ENCODE measurements at places on chromosomes 2 and 18. TPM values are rescaled to one million over a fixed set of nuclear protein-coding genes. Genes with fewer than 3 reads are reported as not detected.

GRCh38 chr2:121919803-121920202 lies 164.4 kb downstream of the TSN start:
- DNase-seq: no peak

DNA sequence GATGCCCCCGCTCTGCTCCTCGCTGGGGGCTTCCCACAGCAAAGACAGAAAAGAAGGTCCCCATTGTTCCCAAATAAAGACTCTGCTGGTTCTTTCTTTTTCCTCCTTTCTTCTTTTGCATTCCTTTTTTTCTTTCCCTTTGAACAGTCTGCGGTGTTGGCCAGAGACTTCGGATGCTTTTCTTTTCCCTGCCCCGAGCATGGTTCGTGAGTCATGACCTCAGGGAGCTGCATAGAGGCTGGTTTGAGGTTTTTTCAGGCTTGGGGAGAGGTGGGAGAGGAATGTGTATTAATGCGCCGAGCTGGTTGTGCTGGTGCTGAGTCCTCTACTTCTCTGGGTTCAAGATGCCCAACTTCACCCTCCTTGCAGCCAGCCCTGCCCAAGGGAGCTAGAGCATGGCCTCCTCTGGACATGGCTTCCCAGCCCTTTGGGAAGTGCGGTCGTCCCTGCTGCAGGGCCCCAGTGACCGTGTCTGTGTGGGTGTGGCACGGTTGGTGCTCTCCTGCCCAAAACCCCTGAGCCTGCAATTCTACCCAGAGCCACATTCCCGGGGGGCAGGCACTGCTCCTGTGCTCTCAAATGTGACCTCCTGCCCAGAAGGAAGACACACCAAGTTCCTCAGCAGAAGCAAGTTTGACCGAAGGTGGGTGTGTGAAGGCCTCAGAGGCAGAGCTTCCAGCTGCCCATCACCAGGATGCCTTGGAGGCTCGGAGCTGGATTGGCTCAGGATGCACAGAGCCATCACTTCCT lies 9.0 kb upstream of the ARHGEF4 start:
- no peak for DNase-seq

GRCh38 chr2:213834746-213835145 lies 550.5 kb downstream of the SPAG16 start:
- DNase-seq: no peak

- no peak for DNase-seq
Observed at GRCh38 chr2:224711859-224712665, 4.1 kb downstream of the CCDC195 start.

- no peak for DNase-seq
Observed at GRCh38 chr18:39772155-39772919, 2182.7 kb upstream of the PIK3C3 start.

DNA sequence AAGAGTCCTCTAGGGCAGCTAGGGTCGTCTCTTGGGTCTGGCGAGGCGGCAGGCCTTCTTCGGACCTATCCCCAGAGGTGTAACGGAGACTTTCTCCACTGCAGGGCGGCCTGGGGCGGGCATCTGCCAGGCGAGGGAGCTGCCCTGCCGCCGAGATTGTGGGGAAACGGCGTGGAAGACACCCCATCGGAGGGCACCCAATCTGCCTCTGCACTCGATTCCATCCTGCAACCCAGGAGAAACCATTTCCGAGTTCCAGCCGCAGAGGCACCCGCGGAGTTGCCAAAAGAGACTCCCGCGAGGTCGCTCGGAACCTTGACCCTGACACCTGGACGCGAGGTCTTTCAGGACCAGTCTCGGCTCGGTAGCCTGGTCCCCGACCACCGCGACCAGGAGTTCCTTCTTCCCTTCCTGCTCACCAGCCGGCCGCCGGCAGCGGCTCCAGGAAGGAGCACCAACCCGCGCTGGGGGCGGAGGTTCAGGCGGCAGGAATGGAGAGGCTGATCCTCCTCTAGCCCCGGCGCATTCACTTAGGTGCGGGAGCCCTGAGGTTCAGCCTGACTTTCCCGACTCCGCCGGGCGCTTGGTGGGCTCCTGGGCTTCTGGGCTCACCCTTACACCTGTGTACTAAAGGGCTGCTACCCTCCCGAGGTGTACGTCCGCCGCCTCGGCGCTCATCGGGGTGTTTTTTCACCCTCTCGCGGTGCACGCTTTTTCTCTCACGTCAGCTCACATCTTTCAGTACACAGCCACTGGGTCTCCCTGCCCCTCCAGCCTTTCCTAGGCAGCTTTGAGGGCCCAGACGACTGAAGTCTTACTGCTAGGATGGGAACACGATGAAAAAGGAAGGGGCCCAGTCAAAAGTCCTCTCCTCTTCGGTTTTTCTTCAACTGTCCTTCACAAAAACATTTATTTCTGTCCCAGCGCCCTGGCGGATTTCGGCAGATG lies 8.1 kb downstream of the SIX2 start:
- DNase-seq: no peak

DNA sequence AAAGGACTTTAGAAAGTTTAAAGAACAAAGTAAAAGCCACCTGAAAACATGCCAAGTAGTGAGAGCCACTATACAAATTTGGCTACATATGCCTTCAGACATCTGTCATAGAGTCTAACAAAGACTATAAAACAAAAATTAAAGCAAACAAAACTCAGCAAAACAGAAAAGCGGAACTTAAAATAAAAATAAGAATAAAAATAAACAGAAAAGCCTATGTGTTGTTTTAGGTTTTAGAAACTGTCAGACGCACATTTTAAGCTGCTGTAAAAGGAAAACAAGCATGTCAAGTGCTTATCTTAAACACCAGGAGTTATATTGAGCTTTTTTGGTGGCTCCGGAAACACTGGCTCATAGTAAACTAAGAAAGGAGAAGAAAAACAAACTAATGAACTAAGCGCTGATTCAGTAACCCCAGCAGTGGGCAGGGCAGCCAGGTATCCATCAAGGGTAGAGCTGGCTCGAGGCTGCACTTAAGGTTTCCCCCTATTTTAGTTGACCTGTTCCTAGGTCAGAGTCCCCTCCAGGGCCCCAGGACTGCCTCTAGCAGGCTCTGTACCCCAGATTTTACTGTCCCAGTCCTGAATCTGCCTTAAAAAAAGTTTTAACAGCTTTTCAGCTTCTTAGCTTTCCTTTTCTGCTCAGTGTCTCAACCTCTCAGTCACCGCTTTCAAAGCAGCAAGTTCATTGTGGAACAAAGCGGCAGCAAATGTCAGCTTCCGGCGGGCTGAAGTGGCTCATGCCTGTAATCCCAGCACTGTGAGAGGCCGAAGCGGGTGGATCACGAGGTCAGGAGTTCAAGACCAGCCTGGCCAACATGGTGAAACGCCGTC lies 15.4 kb upstream of the RMC1 start:
- DNase-seq: no peak

DNA sequence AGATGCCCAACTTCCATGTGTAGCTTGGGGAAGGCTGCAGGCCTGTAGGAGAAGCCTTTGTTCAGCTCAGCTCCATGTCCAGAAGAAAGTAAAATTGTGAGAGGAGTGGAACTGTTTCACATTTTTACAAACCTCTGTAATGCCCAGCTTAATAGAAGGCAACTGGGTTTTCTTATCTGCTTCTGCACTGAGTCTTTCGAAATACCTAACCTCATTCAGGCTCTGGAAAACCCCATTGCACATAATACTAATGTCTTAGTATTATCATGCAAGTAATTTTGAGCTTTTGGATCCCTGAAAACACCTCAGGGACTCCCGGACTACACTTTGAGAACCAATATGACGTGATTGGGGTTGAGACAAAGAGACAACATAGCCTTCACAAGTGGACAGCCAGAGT lies 5.8 kb downstream of the SMIM21 start:
- no peak for DNase-seq

GRCh38 chr2:238305092-238305862 lies 15.0 kb upstream of the TRAF3IP1 start:
- DNase-seq: no peak

- DNase-seq: no peak
Observed at GRCh38 chr2:172704072-172704936, 31.3 kb upstream of the RAPGEF4 start.

DNA sequence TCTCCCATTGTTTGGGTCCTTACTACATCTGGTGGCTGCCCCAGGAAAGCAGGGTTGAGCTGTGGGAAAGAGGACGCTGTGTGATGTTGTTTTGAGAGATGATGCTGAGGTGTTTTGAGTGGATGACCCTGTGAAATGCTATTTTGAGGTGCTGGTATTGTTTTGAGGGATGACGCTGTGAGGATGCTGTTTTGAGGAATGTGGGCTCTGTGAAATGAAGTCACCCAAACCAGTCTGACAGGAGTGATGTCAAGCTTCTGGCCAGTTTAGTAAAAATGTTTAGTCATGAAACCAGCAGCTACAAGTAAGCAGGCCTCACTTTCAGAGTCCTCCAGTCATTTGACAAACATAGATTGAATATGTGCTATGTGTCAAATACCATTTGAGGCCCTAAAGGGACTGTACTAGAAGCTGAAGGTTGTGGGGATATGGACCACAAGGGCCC lies 16.1 kb upstream of the PUM2 start:
- no peak for DNase-seq

- DNase-seq: no peak
Observed at GRCh38 chr2:217660423-217660822, 342.4 kb downstream of the TNS1 start.

DNA sequence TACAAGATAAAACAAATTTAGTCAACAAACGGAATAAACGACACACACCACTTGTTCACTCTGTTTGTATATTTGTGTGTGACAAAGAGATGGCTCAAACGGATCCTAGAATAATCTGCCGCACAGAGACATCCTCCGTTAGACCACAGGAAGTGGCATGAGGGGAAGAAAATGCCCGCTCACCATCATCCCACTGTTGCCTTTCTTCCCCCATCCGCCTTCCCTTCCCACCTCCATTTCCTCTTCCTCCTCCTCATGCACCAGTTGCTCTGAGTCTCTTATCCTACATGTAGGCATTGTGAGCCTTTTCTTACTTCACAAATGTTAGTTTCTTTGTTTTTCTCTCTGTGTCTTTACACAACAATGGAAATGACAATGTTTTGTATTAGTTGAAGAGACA lies 228.5 kb upstream of the SMIM21 start:
- no peak for DNase-seq

DNA sequence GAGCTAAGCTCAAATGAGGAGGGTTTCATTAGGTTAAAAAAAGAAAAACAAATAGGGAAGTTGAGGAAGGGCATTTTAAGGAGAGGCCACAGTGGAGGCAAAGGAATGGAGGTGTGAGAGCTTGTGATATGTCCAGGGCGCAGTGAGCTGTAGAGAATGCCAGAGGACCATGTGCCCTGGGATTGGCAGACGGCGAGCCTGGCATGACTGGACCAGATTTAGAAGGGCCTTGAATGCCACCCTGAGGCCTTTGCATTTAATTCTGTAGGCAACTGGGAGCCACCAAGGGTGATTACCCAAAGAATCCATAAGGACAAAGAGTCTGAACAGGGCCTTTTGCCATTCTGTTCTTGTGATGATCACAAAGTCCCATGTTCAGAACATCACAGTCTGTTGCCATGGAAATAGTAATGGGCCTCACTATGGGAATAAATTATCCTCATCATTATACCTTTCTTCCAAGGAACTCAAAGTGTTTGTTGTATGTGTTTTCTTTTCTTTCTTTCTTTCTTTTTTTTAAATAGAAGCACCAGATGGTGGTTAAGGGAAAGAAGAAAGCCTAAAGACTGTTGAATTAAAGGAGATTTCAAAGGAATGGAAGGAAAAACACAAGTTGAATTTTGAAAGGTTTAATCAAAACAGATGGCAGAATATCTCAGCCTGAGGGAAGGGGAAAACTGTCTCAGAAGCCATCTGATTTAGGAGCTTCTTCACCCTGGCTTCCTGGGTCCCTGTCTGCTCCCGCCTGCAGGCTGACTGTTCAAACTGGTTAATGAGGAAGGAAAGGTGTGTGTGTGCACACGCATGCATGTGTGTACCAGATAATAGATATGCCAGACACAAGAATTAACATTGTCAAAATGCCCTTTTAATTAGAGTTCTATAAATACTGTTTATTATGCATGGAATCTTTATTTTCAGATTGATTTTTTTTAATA lies 31.6 kb upstream of the NCOA1 start:
- DNase-seq: peak; percentile 40

DNA sequence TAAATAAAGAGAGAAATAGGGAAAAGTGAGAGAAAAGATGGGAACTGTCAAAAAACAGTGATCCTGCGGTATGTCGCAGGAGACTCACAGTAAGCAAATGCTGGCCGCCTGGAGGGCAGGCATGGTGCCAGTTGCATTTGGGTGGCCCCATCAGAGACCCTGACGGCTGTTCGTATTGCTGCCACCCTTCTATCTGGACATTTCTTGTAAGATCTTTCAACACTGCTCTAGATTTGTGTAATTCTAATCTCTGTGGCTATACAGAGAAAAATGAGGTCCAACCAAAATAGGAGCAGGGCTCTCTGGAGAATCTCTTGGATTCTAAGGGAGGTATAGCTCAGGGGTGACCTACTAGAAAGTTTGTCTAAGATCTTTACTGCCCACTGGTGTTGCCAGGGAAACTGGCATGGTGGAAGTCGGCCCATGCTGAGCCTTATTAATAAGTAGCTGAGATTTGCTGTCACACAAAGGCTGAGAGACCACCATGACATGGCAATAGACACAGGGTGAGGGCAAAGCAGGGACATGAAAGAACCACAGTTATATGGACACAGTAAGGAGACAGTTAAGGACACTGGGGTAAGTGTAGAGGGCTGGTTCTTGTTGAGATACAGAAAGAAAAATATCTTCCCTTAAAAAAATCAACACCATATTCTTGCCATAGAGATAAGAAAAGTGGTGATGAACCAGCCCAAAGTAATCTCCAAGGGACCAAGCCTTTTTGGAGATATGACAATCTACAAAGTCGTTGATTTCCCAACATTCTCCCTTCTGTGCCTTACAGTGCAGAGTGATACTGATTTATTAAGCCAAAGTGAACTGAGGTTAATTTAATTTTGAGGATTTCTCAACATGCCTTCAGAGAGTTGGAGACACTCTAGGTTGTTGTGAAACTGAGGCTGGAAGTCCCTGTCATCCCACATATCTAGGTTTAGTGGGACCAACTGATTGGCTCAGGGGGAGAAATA lies 26.4 kb upstream of the FZD7 start:
- peak; percentile 95 for DNase-seq

GRCh38 chr2:205712508-205712907 lies 30.2 kb downstream of the NRP2 start:
- no peak for DNase-seq

- no peak for DNase-seq
Observed at GRCh38 chr18:48982266-48982665, 31.5 kb upstream of the SMAD7 start.

DNA sequence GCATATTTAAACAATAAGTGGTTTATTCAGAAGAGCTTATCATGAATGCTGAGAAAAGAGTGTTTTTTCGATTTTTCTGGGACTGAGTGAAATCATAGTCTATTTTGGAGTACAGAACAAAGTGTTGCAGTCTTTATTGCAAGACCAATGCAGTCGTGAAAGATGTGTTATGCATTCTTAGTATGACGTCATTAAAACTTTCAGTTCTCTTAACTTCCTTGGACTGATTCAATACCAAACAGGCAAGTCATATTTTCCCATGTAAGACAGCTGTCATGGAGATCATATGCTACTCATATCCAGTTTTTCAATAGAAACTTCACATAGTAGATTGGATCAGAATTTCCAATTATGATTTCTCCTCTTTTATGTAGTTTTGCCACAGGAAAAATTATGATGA lies 92.6 kb downstream of the RIT2 start:
- DNase-seq: no peak

- peak; percentile 58 for DNase-seq
Observed at GRCh38 chr2:11669454-11670291, at the start of gene NTSR2. TSS of gene NTSR2 (minus strand) at chr2:11670195. CDS start at chr2:11670129, 66 bp downstream.

Gene TFCP2L1
- polyA plus RNA-seq: 0.38 TPM

Gene RAD51AP2
- 0.14 TPM for polyA plus RNA-seq

Gene IFIH1
- 6.6 TPM for polyA plus RNA-seq

Gene ABCB11
- 0.07 TPM for polyA plus RNA-seq

Gene POTEC
- polyA plus RNA-seq: not detected

Gene GKN2
- not detected for polyA plus RNA-seq

Data from right cardiac atrium (tissue), 5 donors.